ENCODE measurements at places on chromosomes 5 and 9.

DNA sequence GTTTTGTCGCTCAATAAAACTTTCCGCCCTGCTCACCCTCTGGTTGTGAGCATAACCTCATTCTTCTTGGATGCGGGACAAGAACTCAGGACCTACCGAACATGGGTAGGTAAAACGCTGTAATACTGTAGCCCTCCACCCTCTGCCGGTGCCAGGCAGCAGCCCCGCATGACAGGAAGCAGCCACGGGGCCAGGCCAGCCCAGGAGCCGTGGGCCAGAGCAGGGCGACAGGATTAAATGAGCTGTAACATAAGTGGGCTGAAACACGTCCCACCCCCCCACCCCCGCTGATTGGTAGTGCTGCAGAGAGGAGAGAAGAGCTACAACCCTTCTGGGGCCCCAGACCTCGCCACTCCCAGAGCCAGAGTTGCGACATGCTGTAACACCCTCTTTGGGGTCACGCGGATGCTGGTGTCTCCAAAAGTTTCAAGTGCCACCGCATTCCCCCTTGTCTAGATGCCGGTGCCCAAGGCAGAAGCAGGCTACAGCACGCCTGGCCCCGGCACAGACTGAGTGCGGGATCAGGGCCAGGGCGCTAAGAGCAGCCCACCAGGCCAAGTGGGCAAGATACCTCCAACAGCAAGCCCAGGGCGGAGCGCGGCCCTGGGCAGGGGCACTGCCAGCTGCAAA lies 81.8 kb downstream of the FBXW11 start:
- DNase-seq = no peak

DNA sequence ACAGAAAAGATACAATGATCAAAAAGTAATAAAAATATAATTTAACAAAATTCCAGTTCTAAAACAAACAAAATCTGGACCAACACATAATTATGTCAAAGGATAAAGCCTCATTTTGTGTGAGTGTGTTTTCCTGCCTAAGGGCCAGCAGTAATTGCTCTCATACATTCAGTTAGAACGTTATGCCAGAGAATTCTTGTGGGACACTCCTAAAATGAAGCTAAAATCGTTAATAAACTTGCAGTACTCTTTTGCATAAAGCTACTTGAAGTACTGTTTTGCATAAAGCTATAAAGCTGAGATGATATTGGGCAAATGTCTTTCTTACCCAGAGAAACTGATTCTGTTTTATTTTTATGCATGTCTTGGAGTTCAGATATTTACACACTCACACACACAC lies 1072.3 kb downstream of the MAT2B start:
- no peak for DNase-seq

- no peak for DNase-seq
These were observed 169.4 kb upstream of the ANKRD55 start for GRCh38 chr5:56402266-56403220.

DNA sequence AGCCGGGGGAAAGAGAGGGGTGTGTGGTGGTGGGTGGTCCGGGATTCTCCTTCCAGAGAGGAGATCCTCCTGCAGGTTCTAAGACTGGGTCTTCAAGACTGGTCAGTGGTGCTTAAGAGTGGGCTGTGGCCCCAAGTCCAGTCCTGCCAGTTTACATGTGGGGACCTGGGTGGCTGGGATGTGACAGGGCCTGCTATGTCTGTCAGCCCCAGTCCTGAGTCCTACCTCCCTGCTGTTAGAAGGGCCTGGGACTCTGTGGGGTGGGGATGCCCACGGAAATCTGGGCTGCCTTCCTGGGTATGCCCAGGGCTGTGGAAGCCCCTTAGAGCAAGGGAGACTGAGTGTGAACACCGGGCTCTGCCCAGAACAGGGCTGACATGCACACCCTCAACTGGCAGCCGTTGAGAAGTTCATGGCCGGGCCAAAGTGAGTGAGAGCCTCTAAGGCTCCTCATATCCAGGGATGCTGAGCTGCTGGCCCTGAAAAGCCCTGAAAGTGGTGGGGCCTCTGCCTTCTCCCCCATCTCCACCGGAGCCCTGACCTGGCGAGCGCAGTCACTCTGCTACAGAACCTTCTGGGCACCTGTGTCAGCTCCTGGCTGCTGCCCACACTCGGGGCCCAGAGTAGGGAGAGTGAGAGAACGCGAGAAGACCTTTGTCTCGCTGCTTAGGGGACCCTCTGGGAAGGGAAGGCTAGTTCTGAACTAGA lies 1.7 kb downstream of the PHF2 start:
- no peak for DNase-seq

DNA sequence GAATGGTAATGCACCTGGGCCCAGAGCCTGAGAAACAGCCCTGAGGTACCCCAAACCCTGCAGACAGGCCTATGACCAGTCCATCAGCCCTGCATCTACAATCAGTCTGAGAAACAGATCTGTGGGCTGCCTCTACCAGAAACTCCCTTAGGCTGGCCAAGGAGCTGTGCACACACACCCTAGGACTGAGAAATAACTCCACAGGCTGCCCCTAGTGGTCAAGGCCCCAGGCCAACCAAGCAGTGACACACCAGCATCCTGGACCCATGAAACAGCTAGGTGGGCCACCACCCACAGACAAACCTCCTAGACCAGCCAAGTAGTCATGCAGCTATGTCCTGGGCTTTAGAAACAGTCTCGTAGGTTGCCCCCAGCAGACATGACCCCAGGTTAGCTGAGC lies 253.6 kb upstream of the VLDLR start:
- DNase-seq = no peak

DNA sequence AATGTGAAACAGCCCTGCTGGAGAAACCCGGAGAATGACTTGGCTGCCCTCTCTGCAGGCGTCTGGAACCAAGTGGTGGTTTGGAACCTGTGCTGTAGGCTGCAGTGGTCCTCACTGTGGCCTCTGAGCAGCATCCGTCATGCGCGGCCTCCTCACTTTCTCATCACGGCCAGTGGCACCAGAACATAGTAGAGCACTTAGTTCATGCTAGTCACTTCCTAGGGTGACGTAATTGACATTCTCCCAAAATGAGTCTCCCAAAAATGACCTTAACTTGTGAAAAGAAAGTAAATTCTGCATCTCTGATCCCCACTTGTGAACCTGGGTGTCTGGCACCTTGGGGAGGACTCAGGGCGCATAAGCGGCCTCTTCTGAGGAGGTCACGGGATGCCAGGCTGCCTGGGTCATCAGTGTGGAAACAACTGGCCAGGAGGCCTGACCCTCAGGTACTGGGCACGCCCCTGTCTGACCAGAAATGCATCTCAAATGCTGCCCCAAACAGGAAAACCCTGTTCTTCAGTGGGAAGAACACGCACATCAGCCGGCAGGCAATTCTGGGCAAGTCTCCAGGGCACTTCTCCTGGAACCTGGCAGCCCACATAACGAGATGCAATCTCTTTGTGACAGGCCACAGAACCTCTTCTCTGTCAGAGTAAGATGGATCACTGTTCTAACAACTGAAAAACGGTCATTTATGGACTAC lies 36.6 kb upstream of the SPTLC1 start:
- no peak for DNase-seq

- no peak for DNase-seq
These were observed 2.5 kb upstream of the FGF1 start for GRCh38 chr5:142688281-142688989.

DNA sequence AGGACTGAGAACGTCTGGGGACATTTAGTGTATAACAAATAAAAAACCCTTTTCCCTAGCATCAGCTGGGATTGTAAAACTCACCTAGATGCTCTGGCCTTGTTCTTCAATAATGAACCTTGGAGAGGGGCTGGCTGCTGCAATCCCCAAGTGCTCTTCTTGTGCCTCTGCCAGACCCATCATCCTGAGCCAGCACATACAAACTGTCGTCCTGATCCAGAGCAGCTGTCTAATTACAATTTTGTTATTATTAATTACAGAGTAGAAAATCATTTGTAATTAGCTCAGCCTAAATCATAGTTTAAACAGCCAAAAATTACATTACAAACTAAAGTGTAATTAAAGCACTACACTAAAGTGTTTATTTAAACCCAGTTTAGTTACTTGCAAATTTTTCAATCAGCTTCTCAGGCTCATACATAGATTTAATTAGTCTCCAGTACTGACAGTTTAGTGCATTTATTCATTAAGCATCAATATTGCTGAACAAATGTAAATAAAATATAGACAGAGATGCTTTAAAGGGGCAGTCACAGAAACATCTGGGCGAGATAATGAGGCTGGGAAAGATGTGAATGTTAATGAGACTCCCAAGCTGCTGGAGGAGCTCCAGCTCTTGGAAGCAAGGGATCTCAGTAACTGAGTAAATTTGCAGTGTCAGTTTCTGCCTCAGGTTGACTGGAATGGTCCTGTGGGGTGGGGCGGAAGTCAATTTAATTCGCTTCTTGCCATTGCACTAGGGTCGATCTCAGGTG lies 632.3 kb upstream of the TLE4 start:
- DNase-seq = no peak

DNA sequence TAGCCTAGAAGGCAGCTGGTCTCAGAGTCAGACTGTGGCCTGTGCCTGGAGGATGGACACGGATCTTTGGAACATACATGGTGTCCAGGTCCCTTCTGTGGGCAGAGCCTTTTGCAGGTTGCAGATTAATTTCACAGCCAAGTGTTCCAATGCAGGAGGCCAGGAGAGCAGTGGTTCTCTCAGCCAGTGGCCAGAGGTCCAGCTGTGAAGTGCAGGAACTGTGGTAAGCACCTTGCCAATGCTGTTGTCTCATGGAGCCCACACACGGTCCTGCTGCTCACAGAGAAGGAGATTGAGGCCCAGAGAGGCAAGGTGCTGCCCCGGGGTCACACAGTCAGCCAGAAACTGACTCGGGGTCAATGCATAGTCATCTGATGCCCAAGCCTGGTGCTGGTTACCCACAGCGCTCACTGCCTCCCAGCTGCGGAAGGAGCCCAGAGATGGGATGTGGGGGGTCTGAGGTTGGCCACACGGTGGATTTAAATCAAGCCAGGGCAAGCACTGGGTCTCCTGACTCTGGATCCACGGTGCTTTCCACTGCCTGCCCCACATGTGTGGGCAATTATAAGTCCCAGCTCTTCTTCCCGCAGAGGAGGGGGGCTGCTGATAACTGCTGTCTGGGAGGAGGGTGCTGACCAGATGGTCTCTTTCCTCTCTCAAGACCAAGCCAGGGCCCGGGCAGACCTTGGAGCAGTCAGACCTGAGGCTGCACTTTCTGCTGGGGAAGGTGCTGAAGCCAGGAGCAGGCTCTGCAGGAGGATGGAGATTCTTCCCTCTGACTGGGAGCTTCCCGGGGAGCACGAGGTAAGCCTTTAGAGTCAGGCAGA lies 2.8 kb downstream of the PDGFRB start:
- peak; percentile 6 for DNase-seq

DNA sequence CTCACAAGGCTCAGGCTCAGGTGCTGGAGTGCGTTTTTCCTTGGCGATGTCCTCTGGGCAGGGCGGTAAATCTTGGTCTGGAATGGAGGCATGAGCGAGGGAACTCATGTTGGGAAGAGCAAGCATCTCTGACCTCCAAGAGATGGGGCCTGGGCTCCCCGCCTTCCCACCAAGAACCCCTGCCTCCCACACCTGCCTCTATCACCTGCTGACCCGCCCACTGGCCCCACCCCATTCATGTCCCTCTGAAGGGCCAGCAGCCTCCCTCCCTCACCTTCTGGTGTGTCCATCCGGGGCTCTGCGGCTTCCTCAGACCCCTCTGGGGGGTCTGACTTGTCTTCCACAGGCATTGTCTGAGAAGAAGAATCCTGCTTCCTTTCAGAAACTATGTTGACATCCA lies 10.9 kb downstream of the CIZ1 start:
- DNase-seq = no peak

GRCh38 chr9:16175461-16175860 lies 622.6 kb downstream of the CCDC171 start:
- DNase-seq = no peak
